Umbilical cord (tissue), 2 donors: ENCODE measurements at places on chromosomes 2 and 18. TPM values are rescaled to one million over a fixed set of nuclear protein-coding genes. Genes with fewer than 3 reads are reported as not detected.

Gene PAX3
- total RNA-seq, result 4.6 TPM

DNA sequence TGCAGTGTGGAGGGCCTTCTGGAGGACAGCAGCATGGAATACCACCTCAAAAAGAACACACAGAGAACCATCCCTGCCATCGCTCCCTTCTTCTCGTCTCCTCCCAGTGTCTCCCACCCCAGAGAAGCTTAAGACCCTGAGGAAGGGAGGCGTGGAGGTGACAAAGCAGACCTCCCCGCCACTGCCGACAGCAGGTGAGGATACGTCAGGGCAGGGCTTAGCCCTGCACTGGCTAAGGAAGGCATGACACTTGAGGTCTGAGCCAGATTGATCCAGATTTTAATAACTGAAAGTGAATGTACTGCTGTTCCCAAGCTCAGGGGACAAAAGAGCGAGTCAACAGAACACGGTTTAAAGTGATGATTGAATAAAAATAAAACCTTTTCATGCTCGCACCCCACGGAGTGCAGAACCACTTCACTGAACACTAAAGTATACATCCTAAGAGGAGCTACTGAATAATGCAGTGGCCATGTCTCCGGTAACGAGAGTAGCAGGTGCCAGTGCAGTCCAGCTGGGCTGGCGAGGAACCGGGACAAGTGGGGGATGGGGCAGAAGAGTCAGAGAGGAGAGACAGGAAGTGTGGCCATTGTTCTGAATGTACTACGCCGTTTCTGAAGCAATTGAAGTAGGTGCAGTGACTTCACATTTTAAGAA lies 391.0 kb downstream of the CDH2 start:
- no peak for DNase-seq

- DNase-seq, result no peak
Observed at GRCh38 chr2:39517622-39518021, 80.5 kb upstream of the MAP4K3 start.

DNA sequence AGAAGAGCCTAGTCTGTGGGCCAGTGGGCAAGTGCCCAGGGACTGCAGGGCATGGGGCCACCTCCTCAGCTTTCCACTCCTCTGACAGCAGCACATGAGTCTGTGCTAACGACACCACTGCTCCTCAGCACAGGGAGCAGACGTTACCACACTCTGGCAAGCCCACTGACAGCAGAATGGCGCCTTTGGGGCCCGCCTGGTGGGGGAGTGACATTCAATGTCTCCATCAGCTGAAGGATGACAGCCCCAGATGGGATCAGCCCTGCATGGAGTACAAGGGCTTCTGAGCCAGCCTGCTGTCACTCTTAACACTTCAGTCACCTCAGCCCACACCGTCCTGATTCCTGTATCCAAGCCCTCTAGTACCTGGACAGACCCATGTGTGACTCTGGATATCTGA lies 149.4 kb upstream of the SMAD2 start:
- DNase-seq, result no peak

- DNase-seq, result no peak
Observed at GRCh38 chr2:18611604-18612003, 22.2 kb upstream of the NT5C1B start.

- no peak for DNase-seq
Observed at GRCh38 chr2:67272195-67272594, 124.9 kb upstream of the ETAA1 start.

DNA sequence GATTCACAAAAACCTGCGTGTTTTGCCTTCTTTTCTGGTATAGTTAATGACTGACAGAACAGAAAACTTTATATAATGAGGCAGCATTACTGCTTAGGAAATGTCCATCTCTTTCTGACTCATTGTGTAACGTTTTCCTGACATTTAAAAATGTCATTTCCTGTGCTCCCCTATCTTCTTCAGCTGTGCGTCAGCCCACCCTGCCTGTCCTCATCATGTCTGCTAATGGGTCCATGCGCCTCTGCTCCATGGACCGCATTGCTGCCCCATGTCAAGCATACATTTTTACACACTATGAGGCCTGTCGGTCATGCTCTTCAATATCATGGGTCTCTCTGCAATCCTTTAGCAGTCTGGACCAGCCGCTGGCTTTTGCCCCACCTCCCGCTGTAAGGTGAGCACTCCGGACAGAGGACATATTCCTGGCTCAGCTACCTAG lies 234.3 kb downstream of the CDCA7 start:
- DNase-seq, result no peak
